ENCODE measurements at places on chromosomes 11 and 22.

DNA sequence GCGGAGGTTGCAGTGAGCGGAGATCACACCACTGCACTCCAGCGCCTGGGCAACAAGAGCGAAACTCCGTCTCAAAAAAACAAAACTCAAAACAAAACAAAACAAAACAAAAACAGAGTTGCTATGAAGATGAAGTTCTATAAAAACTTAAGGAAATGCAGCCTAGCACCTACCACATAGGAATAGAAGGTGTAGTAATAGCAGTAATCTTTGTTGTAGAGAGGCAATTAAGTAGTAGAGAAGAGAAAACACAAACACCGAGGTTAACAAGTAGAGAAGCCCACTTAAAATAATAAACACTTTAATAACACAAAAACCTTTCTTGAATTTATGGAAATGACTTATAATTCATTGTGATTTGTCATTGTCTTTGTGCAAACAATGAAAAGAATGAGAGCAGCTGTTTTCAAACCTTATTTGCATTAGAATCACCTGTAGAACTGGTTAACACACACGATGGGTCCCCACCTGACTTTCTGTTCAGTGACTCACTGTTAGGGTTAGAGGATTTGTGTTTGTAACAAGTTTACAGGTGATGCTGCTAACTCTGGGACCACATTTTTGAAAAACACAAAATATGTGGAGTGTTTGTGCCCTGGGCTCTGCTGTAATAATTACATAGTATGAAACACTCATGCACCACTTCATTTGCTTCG is 43.1 kb downstream of the TYR start:
- H3K4me3 ChIP-seq: no peak overlapping the region
- no peaks in the 10 kb centered on the region for H3K36me3 ChIP-seq
- H3K27ac ChIP-seq: no peak overlapping the region
- no peaks in the 10 kb centered on the region for H3K4me1 ChIP-seq

- H3K4me1 ChIP-seq: no peaks in the 10 kb centered on the region
- no peak overlapping the region for H3K27ac ChIP-seq
- no peak overlapping the region for H3K4me3 ChIP-seq
- H3K36me3 ChIP-seq: no peaks in the 10 kb centered on the region
- no peaks in the 10 kb centered on the region for H3K27me3 ChIP-seq
These were observed 27.5 kb downstream of the CADM1 start for GRCh38 chr11:115476463-115477286.

- peaks cover 8% of the 10 kb centered on the region for H3K4me1 ChIP-seq
- DNase-seq: no peak
- H3K4me3 ChIP-seq: no peak overlapping the region
- H3K27me3 ChIP-seq: no peaks in the 10 kb centered on the region
- H3K27ac ChIP-seq: no peak overlapping the region
- peaks cover 24% of the 10 kb centered on the region for H3K36me3 ChIP-seq
These were observed 52.9 kb upstream of the CARS1 start for GRCh38 chr11:3109921-3110706.

GRCh38 chr22:32555581-32555980 is 81.0 kb downstream of the FBXO7 start:
- no peak overlapping the region for H3K4me3 ChIP-seq
- H3K4me1 ChIP-seq: peaks cover 20% of the 10 kb centered on the region
- H3K27ac ChIP-seq: no peak overlapping the region
- H3K36me3 ChIP-seq: peaks cover 1% of the 10 kb centered on the region
- no peak for DNase-seq
- H3K27me3 ChIP-seq: no peaks in the 10 kb centered on the region

GRCh38 chr11:121298774-121299173 is 6.2 kb downstream of the SC5D start:
- H3K36me3 ChIP-seq: peaks cover under 1% of the 10 kb centered on the region
- H3K27me3 ChIP-seq: no peaks in the 10 kb centered on the region
- DNase-seq: no peak

Data from chondrocyte (in vitro differentiated cells).